Thymus (tissue), 14 donors: ENCODE measurements at places on chromosomes 7 and 10.

- DNase-seq = no peak
Observed at GRCh38 chr10:16816830-16817124, 447 bp downstream of the RSU1 start.

DNA sequence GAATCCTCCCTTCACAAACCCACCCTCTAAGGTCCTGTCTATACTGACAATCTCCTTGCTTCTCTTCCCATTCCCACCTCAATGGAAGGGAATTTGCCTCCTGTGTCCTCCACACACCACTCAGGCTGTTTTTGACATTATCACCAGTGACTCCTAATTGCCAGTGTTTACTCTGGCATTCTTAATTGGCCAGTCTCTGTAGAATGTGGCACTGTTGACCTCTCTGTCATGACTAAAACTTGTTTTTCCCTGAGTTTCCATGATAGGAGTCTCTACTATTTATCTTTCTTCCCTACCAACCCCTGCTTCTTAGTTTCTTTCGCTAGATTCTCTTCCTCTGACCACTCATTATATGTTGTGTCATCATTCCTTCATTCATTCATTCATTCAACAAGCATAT is 12.1 kb downstream of the SLC16A12 start:
- DNase-seq = no peak

DNA sequence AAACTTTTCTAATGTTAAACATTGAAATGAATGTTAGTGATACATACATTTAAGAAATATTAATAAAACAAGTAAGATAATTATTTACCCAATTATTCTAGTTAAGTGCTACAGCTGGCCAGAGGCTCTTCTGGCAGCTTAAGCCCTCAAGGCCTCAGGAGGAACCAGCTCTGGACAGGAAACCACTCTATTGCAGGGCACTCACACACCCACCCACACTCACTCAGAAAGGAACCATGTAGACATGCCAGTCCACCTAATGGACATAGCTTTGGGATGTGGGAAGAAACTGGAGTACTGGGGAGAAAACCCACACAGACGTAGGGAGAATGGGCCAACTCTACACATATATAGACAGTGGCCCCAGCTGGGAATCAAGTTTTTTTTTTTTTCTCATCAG is 28.2 kb downstream of the UMAD1 start:
- DNase-seq = no peak

DNA sequence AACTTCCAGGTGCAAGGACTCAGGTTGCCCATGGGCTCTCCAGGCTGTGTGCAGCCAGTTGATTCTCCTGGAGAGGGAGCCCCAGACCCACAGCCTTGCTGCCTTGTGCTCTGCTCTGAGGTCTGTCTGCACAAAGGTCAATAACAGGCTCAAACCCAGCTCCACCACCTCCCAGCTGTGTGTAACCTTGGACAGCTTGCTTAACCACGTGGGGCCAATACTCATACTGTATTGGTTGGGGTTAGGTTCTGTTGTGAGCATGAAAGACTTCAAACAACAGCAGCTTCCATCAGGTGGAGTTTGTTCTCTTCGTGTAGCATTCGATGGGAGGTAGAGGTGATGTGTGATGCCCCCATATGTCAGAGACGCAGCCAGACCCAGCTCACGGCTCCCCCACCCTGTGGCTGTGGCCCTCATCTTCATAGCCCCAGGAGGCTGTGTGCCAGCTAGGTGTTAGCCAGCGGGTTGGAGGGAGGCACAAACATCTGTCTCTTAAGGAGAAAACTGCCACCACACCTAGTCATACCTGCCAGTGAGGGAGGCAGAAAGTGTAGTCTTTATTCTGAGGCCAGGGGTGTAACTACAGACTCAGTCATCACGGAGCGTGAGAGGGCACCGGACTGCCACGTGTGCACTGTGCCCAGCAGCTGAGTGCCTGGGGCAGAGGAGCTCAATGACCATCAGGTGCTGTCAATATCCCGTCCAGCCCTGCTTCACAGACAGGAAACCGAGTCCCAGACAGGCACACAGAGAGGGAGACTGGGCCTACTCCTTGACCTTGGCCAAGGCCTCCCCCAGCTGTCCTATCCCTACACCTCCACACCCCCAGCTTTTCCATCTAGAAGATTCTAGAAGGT is 8.1 kb upstream of the POLD2 start:
- DNase-seq = peak; percentile 69

DNA sequence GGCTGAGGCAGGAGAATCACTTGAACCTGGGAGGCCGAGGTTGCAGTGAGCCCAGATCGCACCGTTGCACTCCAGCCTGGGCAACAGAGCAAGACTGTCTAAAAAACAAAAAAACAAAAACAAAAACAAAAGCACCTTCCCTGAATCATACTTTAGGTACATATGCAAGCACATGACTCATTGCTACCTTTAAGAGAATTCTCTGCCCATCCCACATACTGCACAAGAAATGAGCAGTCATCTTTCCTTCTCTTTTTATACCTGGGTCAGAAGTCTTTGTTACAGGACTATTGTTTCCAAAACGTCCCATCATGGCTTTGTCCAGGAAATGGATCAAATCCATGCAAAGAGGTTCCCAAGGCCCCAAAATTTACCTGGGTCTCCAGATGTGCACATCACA is 21.5 kb upstream of the AKR1B10 start:
- DNase-seq = no peak

- DNase-seq = peak; percentile 64
Observed at GRCh38 chr10:124225467-124226270, 132.3 kb upstream of the CHST15 start.
